ENCODE measurements at places on chromosomes 5 and 9. TPM values are rescaled to one million over a fixed set of nuclear protein-coding genes. Genes with fewer than 3 reads are reported as not detected.

The FAM81B gene
- not detected for total RNA-seq

The SLC23A1 gene
- total RNA-seq, result 1.3 TPM

The GDA gene
- total RNA-seq, result 0.96 TPM

The PJA2 gene
- total RNA-seq, result 18.1 TPM

The NR6A1 gene
- total RNA-seq, result 1.4 TPM

The PIP5KL1 gene
- 1.1 TPM for total RNA-seq

The GPR150 gene
- total RNA-seq, result 0.07 TPM

The GABRA6 gene
- total RNA-seq, result not detected

The PCDHB4 gene
- 0.06 TPM for total RNA-seq

The GABRB2 gene
- not detected for total RNA-seq

The PCDHB12 gene
- not detected for total RNA-seq

The LECT2 gene
- total RNA-seq, result not detected

The FAM240B gene
- total RNA-seq, result not detected

The SHOC1 gene
- not detected for total RNA-seq

The OLFM1 gene
- total RNA-seq, result 9.6 TPM

The TYRP1 gene
- 0.17 TPM for total RNA-seq

The ANKRD20A1 gene
- 1.5 TPM for total RNA-seq

The FBP1 gene
- not detected for total RNA-seq

The LRRC70 gene
- 0.13 TPM for total RNA-seq

The TEX48 gene
- not detected for total RNA-seq

The ARL10 gene
- 0.37 TPM for total RNA-seq

The OR1Q1 gene
- not detected for total RNA-seq

The CDH9 gene
- not detected for total RNA-seq

The FRRS1L gene
- 0.27 TPM for total RNA-seq

The SAPCD2 gene
- total RNA-seq, result 21.6 TPM

The GLDC gene
- total RNA-seq, result 10.7 TPM

The TRPM6 gene
- 1.7 TPM for total RNA-seq

The UBQLN1 gene
- total RNA-seq, result 121 TPM

The OR1J2 gene
- not detected for total RNA-seq

The ACTBL2 gene
- not detected for total RNA-seq

The SPATA31D4 gene
- total RNA-seq, result not detected

The WHRN gene
- total RNA-seq, result 7.8 TPM

The OCLN gene
- 9.0 TPM for total RNA-seq

The IFNA21 gene
- total RNA-seq, result not detected

The CNTFR gene
- total RNA-seq, result 0.06 TPM

The HAVCR2 gene
- 0.23 TPM for total RNA-seq

The PPIC gene
- 18.7 TPM for total RNA-seq

The PCDHB9 gene
- 0.09 TPM for total RNA-seq

The PCDHGC5 gene
- total RNA-seq, result not detected

The ANKRD31 gene
- 0.06 TPM for total RNA-seq

The KCNV2 gene
- total RNA-seq, result not detected

Measured in A549 treated with AZD2906 at 1 μM for 4 hours (cell line).